ENCODE measurements at places on chromosomes 12 and 14.

GRCh38 chr12:100801320-100801719 lies 6.7 kb downstream of the ANO4 start:
- DNase-seq, result peak; percentile 60

DNA sequence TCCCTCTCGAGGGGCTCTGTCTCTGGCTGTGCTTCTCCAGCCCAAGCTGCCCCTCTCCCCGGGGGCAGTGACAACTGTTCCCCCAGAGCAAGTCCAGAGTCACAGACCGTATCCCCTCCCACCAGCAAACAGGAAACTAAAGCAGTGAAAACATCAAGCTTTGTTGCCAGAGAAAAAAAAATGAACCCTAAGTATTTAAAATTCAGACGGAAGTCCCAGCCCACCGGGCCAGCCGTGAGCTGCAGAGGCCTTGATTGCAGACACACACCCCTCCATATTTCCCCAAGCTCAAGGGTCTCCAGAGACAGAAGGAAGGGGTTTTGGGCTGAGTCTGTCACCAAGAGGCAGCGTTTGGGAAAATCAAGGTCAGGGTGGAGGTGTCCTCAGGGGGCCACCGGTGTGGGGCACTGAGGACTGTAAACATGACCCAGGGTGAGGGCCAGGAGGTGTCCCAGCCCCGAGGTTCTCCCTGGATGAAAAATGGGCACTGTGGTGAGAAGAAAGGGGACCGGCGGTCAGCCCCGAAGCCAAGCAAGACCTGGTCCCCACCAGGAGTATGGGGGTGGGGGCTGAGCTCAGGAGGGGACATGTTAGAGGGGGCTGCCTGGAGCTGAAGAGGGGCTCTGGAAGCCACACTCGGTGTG lies 7.7 kb downstream of the PHETA1 start:
- DNase-seq, result no peak

- DNase-seq, result no peak
Measured at GRCh38 chr12:113069751-113070116, 13.2 kb downstream of the DTX1 start.

DNA sequence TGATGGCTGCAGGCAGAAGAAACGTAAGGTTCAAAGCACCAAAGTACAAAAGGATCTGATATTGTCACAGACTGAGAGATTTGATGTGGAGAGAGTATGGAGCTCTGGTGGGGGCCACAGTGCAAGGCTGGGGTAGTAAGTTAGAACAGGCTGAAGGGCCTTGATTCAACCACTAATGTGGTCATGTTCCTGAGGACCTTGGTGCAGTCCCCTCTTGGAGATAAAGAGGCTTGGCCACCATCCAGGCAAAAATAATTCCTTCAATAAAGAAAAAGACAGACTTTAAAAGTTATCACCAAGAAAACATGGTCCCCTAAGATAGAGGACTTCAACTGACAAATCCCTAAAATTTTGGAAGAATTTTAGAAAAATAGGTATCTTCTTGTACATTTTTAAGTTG lies 17.4 kb downstream of the CAPZA3 start:
- no peak for DNase-seq

DNA sequence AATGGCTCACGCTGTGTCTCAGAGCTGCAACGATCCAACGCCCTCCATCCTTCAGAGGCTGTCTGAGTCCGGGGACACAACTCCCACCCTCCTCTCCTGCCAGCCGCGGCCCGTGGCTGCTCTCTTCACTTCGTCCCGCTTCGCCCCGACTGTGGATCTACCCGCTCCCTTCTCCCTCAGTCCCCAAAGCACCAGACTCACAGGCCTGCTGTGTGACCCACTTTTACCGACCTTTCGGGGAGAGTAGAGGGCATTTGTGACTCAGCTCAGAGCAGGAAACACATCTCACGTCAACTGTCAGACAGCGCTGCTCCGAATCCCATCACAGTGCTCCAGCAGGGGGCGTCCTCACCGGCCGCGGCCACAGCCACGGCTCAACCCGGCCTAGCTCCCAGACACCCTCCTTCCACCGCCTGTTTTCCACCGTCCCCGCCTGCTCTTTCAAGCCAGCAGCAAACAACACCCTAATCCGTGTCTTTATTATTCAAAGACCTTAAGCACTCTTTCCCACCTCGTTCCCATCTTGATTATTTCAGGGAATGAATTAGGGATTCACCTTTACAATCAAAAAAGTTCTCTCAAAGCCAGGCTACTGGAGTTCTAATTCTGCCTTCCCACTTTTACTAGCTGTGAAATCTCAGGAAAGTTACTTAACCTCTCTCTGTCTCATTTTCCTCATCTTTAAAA lies 5.0 kb upstream of the AQP2 start:
- DNase-seq, result peak; percentile 79

GRCh38 chr12:938810-939209 lies 10.7 kb downstream of the RAD52 start:
- DNase-seq, result no peak

GRCh38 chr12:113120670-113121370 lies 14.7 kb downstream of the RASAL1 start:
- no peak for DNase-seq

- DNase-seq, result no peak
Measured at GRCh38 chr12:40726366-40726765, 34.1 kb downstream of the CNTN1 start.

GRCh38 chr14:88911809-88912208 lies 87.4 kb downstream of the TTC8 start:
- no peak for DNase-seq

- no peak for DNase-seq
Measured at GRCh38 chr12:49675137-49675536, 32.1 kb downstream of the FMNL3 start.

- DNase-seq, result no peak
Measured at GRCh38 chr12:42590330-42590934, 886 bp upstream of the PRICKLE1 start.

DNA sequence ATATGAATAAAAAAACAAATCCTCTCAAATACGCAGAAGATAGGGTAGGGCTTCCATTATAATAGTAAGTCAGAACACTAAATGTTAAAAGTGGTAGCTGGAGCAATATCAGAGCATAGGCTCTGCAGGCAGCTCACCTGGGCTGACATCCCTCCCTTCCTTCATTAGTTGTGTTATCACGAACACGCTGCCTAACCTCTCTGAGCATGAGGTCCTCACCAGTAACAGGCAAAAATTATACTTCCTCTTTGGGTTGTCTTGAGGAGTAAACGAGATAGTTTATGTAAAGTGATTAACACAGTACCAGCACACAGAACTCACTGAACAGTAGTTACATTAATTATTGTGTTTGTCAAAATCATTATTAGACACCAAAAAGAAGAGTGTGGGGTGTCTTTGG lies 154.3 kb downstream of the STXBP6 start:
- DNase-seq, result no peak

- no peak for DNase-seq
Measured at GRCh38 chr14:59238216-59238615, 49.7 kb downstream of the DAAM1 start.

DNA sequence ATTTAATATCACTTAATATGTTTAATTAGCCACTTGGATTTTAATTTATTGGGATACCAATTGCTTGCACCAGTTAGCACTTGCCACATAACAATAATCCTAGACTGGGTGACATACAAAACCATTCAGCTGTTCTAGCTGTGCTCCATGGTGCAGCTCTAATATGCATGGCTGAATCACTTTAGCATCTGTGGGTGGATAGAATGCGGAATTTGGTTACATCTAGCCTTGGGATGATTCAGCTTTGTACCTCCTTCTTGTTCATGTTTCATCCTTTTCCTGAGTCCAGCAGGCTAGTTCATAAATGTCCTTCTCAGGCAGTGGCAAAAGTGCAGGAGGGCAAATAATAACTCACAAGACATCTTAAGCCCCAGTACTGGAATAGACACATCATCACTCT lies 1263.0 kb downstream of the LRFN5 start:
- peak; percentile 86 for DNase-seq

DNA sequence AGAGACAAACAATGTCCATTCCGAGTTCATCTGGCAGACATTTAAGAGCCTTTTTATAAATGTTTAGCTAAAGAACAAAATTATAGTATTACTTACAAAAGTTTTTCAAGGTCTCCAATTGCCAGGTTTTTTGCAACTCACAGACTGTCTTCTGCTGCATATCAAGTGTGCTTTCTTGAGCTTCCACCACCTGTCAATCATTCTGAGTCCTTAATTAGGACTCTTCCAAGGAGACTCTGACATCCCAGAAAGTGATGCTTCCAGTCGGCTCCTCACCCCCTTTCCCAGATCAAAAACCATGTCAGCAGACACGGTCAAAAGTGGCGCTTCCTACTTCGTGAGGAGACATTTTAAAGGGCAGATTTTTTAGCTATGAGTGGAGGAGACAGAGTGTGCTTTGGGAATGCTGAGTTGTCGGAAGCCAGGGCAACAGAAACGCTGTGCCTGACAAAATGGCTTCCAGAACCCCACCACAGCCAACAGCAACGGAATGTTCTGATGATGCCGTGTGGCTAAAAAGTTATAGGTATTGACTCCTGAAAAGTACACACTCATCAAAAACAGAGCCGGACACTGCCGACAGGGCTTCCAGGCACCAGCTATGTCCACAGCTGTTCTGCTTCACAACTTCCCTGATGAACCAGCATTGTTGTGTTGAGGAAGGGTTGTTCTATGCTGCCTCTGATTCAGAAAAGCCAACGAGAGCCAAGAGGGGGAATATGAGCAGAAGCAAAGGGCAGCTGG lies 116.1 kb upstream of the SLC35F4 start:
- DNase-seq, result no peak

DNA sequence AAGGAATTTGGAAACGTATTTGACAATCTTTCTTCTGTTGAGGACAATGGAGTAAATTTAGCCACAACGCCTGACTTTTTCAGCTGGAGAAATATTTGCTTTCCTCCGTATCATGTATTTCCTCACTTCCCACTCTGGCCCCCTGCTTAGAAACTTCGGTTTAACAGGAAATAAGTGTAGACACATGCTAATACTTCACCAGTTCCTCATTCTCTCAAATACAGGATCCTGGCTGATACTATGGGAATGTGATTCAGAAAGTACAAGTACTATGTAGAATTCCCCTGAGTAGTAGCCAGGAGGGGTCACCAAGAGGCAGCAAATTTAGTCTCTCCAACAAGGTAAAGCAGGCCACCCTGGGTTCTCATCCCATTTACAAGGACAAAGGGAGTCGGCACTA lies 58.0 kb downstream of the FAR2 start:
- no peak for DNase-seq

DNA sequence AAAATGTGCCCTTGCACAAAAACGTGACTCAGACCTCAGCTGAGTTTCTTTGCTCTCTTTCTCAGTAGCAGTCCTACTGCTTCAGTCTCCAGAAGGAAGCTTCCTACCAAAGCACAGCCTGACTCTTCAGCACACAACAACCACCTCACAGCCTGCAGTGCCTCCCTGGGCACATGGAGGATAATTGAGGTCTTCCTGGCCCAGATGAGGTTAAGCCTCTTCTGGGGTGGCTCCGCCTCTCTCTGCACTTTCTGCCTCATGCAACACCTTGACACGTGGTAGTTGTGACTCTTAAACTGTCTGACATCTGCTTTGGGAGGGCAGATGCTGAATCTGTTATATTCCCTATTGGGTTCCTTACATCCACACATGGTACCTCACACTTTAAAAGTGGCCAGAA lies 33.8 kb downstream of the GIT2 start:
- DNase-seq, result no peak

DNA sequence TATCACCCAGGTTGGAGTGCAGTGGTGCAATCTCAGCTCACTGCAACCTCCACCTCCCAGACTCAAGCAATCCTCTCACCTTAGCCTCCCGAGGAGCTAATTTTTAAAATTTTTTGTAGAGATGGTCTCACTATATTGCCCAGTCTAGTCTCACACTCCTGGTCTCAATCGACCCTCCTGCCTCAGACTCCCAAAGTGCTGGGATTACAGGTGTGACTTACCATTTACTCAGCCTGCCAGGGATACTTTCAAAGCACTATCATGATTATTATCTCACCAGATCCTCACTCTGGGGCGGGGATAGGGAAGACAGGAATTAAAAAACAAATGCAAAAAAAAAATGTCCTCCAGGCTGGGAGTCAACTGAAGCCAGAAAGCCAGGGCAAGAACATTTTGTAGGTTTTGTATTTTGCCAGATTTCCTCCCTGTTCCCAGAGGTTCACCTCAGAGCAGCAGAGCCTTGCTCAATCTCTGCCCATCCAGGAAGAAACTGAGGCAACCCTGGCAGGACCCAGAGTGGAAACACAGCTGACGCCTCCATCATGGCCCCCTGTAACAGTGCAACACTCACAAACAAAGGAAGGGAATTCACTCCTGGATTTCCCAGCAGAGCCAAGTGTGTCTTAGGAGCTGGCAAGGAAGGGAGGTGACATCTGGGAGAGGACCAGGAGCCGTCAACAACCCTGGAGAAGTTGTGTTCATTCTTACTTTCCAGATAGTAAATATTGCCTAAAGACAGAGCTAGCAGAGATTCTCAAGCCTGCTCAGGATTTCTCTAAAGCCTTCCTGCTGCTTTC lies 73.9 kb downstream of the IRF2BPL start:
- DNase-seq, result no peak

GRCh38 chr14:23115039-23115731 lies 3.9 kb downstream of the CEBPE start:
- DNase-seq, result peak; percentile 99

GRCh38 chr14:54889919-54890318 lies 12.7 kb downstream of the GCH1 start:
- peak; percentile 20 for DNase-seq

- peak; percentile 62 for DNase-seq
Measured at GRCh38 chr12:87140262-87140661, 884.1 kb upstream of the MGAT4C start.

GRCh38 chr14:45664668-45665356 lies 411.8 kb upstream of the MIS18BP1 start:
- DNase-seq, result no peak

DNA sequence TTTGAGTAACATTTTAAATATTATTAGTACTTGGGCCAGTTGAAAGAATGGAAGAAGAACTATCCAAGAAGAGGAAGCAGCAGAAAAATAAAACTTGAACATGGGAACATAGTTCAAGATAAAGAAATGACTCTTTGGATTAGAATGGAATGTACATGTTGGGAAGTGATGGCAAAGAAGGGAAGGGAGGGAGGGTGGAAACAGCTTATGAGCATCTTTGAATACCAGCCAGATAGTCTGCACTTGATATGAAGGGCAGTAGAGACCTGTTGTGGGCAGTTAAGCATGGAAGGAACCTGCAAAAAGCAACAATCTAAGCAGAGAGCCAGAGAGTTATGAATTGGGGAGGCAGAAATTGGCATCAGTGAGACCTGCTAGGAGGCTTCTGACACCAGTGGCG lies 10.0 kb upstream of the IL22 start:
- DNase-seq, result peak; percentile 58

DNA sequence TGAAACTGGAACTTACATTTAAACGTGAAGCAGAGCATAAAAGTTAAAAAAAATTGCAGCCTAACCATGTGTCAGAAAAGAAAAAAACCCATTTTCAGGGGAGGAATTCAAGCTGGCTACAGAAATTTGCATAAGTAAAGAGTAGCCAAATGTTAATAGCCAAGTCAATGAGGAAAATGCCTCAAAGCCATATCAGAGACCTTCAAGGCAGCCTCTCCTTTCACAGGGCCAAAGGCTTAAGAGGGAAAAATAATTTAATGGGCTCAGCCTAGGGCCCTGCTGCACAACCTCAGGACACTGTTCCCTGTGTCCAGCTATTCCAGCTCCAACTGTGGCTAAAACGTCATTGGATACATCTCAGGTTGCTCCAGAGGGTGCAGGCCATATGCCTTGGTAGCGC lies 749.5 kb downstream of the FLRT2 start:
- DNase-seq, result no peak

- peak; percentile 15 for DNase-seq
Measured at GRCh38 chr12:2389079-2389790, 336.4 kb downstream of the CACNA1C start.

- DNase-seq, result no peak
Measured at GRCh38 chr14:91983588-91983987, 36.1 kb upstream of the FBLN5 start.

- no peak for DNase-seq
Measured at GRCh38 chr14:45715946-45716345, 462.9 kb upstream of the MIS18BP1 start.
